Stimulated activated CD4-positive, alpha-beta T cell treated with anti-CD3 and anti-CD28 coated beads, Interleukin-15, amount 100 ng/mL, for 48 hours (primary cell): ENCODE measurements at places on chromosomes 1 and 21.

DNA sequence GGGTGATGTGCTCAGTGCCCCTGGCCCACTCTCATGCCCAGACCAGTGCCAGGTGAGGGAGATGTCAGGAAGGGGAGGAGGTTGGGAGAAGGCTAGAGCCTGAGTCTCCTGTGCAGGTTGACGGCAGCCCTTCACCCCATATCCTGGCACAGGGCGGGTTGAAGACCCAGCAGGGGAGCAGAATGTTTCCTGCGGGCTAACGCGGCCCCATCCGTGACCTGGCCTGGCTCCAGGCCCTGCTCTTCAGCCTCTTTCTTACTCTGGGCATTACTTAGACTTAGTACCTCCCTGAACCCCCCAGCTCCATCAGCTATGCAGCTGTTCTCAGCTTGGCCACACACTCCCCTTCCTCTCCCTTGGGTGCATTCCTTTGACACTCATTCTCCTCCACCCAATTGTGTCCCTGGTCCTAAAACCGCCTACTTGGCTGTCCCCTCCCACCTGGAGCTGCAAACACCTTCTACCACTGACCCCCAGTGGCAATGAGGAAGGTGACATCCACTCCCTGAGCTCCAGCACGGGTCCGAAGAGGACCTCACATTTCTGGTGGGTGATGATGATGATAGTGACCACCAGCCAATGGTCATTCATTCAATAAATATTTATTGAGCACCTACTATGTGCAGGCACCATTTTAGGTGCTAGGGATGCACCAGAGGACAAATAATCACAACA lies 179.0 kb downstream of the PTPRU start:
- no peak for DNase-seq

DNA sequence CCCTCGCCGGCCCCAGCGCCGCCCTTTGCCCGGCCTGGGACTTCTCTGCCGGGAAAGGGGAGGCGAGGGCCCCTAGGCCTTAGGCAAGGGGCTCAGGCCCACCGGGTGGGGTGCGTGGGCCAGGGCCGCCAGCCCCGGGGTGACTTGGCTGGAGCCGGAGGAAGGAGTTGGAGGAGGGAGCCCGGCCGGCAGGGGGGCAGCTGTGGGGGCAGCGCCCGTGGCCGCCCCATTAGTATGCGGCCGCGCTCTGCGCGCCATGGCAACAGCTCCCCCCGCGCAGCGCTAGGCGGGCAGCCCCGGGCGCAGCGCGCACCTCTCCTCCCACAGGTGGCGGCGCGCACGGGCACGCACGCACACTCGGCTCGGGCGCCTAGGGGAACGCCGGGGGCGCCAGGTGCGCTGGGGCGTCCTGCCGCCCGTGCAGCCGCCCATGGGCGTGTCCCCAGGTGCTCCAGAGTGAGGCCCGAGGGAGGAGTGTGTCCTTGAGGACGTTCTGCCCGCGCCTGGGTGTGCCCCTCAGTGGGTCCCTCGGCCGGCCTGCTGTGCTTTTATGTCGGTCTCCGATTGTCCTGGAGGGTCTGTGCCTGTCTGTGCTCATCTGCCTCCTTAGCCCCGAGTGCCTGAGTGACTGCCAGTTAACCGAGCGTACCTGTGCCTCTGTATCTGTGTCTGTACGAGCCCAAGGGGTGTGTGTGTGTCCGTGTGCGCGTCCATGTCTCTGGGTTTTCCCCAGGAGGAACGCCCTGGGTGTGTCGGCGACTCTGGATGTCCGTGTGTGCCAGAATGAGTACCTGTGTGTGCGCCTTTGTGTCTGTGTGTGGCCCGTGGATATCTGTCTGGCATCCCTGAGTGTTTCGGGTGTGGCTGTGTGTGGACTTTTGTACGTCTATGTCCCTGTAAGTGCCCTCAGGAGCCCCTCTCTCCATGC lies 38.2 kb upstream of the WASF2 start:
- no peak for DNase-seq

DNA sequence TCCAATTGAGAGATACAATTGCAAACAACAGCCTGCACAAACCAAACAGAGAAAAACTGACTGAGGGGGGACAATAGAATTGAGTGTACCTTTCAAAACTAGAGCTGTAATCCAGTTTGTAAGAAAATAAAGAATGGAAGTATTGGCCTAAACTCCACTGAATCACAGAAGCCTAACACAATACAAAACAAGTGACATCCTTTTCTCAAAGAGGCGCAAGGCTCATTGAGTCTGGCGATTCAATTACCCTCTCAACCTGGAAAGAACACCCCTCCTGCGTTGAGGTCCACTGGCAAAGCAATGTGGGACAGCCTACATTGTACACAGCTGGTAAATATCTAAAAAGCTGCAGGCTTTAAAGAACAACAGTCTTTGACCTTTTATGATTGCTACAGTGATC lies 182.6 kb downstream of the DPYD start:
- no peak for DNase-seq

DNA sequence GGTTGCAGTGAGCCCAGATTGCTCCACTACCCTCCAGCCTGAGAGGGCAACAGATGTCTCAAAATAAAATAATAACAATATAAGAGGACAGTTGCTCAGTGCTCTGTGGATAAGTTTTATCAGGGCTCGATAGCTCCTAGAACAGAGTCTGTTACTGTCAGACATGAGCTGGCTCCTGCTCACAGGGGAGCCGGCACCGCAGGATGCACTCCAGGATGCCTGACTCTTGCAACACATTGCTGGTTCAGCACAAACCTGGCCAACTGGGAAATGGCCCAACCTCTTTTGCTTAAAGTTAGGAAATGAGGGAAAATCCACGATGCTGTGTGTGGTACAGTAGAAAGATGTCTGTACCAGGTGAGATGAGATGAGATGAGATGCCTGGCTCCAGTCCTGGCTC lies 5.8 kb upstream of the CTSE start:
- no peak for DNase-seq

DNA sequence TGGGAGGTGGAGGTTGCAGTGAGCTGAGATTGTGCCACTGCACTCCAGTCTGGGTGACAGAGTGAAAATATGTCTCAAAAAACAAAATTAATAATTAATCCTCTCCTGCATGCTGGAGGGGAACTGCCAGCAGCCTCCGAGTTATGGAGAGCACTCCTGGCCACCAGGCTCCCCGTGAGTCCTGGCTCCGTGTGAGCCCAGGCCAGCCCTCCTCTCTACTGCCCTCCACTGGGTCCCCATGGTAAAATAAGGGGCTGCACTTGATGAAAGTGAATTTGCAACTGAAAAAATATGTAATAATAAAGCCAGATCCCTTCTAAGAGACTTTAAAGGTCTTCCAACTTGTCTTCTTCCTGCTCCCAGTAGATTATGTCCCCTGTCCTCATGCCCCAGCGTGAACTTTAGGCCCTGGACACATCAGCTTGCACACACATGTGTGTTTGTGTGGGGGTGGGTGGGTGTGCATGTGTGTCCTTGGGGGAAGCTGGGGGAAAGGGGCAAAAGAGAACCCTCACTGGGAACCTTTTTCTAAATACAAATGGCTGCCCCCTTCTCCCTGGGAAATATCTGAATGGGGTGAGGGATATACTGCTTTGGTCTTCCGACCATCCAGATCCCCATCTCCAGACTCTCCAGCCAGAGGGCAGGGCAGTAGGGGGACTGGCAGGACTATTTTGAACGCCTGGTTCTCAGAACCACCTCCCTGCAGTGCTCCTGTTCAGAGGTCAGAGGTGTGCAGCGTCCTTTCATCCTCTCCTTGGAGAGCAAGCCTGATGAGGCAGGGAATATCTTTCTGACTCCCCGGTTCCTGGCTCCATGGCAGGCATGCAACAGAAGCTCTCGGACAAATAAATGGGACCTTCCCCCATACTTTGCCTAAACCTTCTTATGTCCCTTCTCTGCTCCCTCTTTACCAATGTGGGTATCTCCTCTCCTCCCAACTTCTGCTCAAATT lies 26.2 kb downstream of the NEK2 start:
- no peak for DNase-seq

- no peak for DNase-seq
Observed at GRCh38 chr1:117535821-117536220, 70.0 kb upstream of the TENT5C start.

- DNase-seq: no peak
Observed at GRCh38 chr1:4308806-4309205, 345.6 kb upstream of the AJAP1 start.

DNA sequence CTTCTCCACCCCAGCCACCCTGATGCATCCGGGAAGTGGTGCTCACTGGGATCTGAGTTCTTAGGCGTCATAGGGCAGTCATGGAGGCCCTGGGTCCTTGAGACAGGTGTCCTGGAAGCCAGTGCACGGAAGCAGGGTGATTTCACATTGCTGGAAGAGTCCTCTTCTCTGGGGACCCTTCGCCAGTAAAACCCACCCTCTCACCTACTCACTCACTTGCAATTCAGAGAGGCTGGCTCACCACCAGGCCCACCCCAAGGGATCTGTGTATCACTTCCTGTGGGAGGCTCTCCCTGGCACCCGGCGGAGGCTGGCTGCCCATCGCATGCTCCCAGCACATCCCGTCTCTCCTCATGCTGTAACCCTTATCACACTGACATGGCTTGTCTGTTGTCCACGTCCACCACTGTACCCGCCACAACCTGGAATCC lies 40.2 kb upstream of the EPS8L3 start:
- no peak for DNase-seq

DNA sequence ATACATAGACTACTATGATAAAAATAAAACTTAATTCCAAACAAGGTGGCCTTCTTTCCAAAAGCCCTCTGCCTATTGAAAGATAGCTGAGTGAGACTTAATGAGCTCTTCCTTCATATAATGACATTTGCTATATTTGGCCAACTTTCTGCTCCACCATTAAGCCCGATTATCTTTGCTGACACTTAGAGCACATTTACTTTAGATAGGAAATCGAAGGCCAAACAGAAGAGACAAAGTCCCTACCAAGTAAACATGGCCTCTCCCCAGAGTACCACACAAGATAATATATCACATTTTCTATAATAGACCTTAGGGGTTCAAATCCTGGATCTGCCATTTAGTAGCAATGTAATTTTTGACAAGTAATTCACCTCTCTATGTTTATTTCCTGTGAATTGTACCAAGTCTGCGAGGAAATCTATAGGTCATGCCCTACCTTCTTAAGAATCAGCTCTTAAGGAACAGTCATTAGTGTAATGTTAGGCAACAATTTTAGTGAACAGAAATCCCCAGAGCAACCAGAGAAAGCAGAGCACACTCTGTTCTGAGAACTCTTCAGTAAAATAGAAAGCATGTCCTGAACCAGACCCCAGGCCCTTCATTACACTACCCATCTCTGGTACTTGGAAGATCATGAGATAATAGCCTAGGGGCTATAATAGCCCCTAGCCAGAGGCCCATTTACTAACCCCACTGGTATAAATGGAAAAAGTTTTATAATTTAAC lies 17.3 kb upstream of the COA6 start:
- no peak for DNase-seq

GRCh38 chr1:235558621-235559169 lies 54.4 kb upstream of the B3GALNT2 start:
- DNase-seq: no peak

DNA sequence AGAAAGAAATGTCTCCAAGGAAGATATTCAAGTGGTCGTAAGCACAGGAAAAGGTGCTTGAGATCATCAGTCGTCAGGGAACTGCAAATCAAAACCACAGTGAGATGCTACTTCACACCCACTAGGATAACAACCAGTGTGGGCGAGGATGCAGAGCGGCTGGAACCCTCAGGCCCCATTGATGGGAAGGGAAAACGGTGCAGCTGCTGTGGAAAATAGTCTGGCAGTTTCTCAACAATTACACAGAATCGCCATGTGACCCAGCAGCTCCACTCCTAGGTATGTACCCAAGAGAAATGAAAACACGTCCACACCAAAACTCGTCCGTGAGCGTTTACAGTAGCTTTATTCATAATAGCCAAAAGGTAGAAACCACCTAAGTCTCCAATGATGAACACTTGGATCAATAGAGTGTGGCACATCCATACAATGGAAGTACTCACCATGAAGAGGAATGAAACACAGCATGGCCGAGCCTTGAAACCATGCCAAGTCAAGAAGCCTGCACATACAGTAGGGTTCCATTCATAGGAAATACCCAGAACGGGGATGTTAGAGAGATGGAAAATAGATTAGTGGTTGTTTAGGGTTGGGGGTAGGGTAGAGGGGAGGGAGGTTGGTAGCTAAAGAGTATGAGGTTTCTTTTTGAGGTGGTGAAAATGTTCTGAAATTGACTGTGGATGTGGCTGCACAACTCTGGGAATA lies 6.1 kb downstream of the DFFB start:
- no peak for DNase-seq

- DNase-seq: no peak
Observed at GRCh38 chr1:18919197-18919905, 17.0 kb upstream of the ALDH4A1 start.

GRCh38 chr1:224733027-224733911 lies 117.2 kb downstream of the CNIH3 start:
- DNase-seq: no peak

GRCh38 chr1:207892764-207893163 lies 18.2 kb downstream of the CD34 start:
- DNase-seq: no peak

DNA sequence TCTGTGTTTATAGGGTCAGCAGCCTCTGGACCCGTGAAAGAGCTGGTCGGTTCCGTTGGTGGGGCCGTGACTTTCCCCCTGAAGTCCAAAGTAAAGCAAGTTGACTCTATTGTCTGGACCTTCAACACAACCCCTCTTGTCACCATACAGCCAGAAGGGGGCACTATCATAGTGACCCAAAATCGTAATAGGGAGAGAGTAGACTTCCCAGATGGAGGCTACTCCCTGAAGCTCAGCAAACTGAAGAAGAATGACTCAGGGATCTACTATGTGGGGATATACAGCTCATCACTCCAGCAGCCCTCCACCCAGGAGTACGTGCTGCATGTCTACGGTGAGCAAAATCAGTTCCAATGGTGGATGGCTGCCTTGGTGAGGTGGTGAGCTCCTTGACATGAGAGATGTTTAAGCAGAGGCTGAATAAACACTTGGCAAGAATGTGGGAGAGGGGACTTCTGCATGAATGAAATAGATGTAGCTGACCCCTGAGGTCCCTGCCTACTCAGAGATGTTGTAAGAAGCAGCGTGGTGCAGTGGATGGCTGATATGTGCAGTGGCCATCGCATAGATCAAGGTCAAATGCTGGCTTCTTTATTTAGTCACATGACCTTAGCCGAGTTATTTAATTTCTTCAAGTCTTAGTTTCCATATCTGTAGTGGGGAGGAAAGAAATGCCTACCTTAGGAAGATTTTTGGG lies 9.3 kb downstream of the SLAMF7 start:
- DNase-seq: no peak

GRCh38 chr1:27713869-27714513 lies 11.8 kb upstream of the FAM76A start:
- DNase-seq: no peak
